Stimulated activated CD8-positive, alpha-beta memory T cell treated with anti-CD3 and anti-CD28 coated beads, Interleukin-15, amount 100 ng/mL, for 1 hour (primary cell): ENCODE measurements at places on chromosomes 12 and 14.

- DNase-seq = no peak
These were observed 34.3 kb downstream of the TBC1D15 start for GRCh38 chr12:71873821-71874220.

- no peak for DNase-seq
These were observed 2.5 kb downstream of the SCN8A start for GRCh38 chr12:51593539-51593938.

DNA sequence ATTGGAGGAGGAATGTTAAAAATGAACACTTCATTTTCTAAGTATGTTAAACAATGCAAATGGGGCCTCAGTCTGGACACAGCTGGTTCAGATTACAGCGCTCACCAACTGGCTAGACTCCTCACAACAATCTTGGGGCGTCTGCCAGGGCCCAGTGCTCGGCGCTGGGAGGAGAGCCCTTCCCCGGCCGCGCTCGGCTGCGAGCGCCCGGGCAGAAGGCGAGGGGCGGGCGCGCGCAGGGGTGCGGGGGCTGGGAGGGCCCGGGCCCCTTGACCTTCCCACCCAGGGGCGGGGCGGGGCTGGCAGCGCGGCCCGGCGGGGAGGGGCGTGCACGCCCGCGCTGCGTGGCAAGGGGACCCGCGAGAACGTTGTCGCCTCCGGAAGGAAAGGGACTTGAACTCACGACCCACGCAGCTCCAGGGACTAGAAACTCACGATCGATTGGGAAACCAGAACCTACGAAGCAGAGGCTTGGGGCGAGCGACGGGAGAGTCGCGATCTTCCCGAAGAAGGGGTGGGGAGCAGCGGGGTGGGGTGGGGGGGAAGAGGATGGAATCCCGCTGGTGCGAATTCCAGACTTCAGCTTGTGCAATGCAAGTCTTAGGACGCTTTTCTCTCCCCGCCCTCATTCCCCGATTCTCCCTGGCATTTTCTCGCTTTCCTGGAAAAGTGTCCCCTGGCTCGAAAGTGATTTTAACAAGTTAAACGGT is at the start of gene FBLN5:
Gene FBLN5 (minus strand): TSS at position 220 of the 710 bp plus-strand sequence. CDS start 465 bp downstream, outside the sequence.
- DNase-seq = no peak

DNA sequence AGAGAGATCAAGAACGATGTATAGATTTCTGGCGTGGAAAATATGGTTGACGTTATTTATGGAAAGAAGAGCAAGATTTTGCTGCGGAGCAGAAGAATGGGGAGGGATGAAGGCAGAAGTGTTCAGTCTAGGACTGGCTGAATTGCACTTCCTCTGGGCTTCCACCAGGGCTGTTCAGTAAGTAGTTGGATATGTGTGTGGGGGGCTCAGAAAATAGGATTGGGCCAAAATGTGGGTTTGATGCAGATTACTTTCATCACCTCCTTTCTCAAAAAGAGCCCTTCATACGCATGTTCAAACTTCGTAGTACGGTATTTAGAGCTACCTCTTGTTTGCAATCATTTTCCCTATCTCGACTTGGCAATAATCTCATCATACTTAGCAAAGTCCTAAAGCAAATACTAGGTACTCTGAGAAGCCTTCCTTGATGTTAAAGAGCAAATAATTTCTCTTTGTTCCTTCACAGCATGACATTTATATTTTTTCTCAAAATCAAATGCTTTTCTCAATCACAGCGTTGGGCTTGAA is 349.4 kb downstream of the NELL2 start:
- DNase-seq = no peak

DNA sequence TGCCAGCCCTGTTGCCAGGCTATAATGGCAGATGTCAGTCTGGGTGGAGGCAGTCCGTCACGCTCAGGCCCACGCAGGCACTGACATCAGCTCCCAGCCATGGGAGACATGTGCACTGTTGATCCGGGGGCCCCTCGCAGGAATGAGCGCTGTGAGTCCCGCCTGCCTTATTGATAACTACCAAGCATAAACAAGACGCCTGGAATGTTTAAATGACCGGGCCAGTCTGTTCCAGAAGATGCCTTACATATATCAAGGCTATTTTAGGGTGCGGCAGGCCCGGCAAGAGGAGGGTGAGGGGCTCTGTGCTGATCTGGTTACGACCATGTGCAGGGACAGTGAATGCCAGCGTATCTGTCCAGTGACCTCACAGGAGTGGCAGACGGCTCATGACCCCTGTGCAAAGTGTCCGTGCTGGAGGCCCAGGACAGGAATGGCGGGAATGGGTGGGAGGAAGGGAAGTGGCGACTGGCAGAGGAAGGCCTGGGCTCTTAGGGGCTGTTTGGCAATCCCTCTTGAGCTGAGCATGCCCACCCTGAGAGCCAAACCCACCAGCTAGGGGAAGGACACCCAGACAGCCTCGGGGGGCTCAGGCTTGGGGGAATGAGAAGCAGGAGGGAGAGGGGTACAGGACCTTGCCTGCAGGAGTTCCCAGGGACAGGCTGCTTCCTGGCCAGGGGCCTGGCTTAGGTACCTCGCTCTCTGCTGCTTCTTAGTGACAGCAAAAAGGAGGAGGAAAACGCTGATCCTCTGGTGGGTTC is 49.3 kb downstream of the DLK1 start:
- DNase-seq = no peak

GRCh38 chr14:101604228-101604934 is 43.1 kb downstream of the DIO3 start:
- no peak for DNase-seq

GRCh38 chr12:128337431-128338170 is 70.6 kb downstream of the TMEM132C start:
- no peak for DNase-seq

DNA sequence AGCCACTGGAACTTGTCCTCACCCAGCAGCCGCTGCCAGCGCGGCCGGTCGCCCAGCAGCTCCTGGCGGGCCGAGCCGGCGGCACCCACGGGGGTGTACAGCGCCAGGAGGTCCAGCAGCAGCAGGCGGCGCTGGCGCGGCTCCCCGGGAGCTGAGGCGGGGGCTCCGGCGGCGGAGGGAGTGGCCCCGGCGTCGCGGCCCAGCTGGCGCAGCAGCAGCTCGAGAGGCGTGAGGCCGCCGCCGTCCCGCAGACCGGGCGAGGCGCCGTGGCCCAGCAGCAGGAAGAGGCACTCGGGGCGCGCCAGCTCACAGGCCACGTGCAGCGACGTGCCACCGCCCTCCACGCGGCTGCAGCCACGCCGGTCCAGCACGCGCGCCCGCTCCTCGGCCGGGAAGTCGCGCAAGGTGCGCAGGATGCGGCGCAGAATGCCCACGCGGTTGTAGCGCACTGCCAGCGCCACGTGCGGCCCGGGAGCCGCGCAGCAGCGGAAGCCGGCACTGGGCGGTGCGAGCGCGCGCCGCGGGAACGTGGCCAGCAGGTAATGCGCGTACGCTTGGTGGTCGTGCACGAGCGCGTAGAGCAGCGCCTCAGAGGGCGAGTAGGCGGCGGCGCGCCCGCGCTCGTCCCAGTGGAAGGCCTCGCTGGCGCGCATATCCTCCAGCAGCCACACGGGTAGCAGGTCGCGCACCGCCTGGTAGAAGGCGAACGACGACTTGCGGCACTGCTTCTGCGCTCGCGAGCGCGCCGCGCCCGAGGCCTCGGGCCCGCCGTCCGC is 2.3 kb downstream of the ANKRD9 start:
- no peak for DNase-seq

DNA sequence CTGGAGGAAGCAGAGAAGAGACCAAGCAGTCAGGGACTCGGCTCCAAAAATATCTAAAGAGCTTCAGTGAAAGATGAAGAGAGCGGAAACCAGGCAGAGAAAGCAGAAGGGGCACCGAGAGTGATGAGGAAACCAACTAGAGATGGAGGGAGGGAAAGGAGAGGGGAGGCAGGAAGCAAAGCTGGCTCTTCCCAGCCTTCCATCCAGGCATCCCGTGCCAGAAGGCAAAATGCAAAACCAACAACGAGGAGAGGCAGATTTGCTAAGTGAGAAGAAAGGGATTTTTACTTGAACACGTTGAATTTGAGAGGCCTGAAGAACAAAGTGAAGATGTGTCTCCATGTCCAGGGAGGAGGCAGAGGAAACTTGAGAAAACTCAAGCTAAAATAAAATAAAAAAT is 90.1 kb downstream of the NUAK1 start:
- DNase-seq = no peak

DNA sequence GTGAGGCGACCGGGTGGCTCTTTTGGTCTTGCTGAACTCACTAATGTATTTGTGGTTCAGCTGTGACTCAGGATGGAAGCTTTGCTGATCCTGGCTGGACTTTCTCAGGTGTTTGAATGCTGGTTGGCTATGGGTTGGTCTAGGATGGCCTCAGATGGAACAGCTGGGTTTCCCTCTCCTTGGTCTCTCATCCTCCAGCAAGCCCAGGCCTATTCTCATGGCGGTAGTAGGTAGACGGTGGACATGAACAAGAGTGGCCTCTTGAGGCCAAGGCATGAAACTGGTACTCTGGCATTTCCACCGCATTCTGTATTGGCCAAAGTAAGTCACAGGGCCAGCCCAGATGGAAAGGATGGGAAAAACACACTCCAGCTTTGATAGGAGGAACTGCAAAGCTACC is 11.8 kb upstream of the POLR3B start:
- no peak for DNase-seq

DNA sequence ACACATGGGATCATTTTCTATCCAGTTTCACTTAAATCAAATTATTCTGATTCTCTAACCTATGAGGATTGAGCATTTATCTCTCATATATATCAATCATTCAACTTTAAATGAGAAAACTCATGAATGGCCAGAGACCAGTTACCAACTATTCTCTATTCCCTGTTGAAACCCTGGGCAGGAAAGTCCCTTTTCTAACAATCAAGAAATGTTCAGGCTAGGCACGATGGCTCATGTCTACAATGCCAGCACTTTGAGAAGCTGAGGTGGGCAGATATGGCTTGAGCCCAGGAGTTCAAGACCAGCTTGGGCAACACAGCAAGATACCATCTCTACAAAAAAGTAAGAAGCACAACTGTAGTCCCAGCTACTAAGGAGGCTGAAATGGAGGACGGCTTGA is 18.0 kb downstream of the FMNL3 start:
- DNase-seq = no peak

GRCh38 chr14:102539544-102540314 is 30.2 kb upstream of the ANKRD9 start:
- no peak for DNase-seq

DNA sequence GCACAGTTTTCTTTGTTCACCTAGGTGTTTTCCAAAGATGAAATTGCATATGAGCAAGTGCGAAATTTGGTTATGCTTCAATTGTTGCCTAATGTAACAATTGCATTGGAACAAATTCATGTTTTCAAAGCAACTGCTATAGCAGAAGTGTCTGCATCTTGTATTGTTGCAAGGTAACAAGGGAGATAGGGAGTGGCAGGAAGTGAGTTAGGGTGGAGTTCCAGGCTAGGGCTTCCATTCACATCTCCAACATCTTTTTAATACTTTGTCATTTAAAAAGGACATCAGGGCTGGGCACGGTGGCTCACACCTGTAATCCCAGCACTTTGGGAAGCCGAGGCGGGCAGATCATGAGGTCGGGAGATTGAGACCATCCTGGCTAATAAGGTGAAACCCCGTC is 312.3 kb upstream of the E2F7 start:
- DNase-seq = no peak

DNA sequence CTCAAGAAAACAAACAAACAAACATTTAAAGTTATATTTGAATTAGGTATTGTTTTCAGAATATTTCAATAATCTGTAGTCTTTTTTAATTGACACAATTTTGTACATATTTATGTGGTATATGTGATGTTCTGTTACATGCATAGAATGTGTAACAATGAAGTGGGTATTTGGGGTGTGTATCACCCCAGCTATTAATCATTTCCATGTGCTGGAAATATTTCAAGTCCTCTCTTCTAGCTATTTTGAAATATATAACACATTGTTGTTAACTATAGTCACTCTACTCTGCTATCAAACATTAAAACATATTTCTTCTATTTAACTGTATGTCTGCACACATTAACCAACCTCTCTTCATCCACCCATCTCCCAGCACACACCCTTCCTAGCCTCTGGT is 32.0 kb upstream of the SIX1 start:
- no peak for DNase-seq

DNA sequence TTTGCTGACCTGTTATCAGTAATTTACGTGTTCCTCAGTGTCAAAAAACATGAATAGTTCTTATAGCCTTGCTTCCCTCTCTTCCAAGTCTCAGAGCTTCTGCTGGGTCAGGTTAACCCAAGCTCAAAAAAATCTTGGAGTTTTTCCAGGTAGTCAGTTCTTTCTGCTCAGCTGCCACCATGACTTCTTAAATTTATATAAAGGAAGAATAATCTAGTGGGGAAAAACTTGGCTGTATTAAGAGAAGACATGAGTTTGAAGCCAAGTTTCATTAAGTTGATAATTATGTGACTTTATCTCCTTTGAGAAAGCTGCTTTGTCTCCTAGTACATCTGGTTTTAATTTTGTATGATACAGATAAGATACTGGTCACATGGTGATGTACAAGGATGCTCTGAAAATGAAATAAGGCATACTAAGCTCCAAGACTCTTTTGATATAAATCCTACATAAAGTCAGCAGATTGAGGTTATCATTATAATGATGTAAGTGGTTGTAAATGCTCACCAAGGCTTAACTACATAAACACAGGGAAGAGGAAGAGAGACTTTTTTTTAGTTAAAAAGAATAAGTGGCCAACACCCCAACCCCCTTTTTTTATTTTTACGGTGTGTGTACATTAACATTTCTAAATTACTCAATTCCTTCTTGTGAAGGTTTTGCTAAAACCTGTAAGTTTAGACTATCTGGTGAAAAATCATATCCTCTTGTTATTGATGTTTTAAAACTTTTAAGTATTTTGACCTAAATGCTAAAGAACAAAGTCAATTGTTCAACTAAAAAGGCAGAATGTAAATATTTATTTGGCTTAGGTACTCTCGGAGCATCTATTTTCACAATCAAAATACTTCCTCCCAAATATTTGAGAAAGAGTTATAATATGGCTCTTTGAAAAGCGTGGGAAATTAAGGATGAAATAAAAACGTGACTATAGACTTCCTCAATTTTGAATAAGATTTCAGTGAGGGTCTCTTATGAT is 84.1 kb upstream of the SLC38A2 start:
- DNase-seq = no peak

GRCh38 chr12:15561396-15561795 is 227.8 kb downstream of the EPS8 start:
- no peak for DNase-seq

GRCh38 chr12:68482660-68483059 is 128.0 kb upstream of the RAP1B start:
- no peak for DNase-seq

DNA sequence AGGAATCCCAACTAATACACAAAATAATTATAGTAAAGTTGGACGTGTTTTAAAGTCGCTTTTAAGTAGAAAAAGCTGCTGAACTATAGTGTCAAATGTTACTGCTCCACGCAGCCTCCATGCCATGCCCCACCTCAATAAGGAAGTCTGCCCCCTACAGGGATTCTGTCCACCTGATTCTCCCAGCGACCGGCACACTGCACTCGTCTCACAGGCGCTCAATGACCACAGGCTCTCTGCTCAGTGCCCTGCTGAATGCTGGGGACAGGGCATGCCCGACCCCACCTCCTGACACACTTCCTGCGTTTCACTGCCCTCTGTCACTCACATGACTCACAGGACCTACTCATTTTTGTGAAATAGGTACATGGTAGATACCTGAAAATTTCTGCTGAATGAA is 48.9 kb downstream of the BDKRB1 start:
- no peak for DNase-seq
